RWPE1 (cell line): ENCODE measurements at places on chromosomes 3 and 15.

GRCh38 chr3:123640740-123641462 is 56.0 kb upstream of the HACD2 start:
- DNase-seq: no peak

DNA sequence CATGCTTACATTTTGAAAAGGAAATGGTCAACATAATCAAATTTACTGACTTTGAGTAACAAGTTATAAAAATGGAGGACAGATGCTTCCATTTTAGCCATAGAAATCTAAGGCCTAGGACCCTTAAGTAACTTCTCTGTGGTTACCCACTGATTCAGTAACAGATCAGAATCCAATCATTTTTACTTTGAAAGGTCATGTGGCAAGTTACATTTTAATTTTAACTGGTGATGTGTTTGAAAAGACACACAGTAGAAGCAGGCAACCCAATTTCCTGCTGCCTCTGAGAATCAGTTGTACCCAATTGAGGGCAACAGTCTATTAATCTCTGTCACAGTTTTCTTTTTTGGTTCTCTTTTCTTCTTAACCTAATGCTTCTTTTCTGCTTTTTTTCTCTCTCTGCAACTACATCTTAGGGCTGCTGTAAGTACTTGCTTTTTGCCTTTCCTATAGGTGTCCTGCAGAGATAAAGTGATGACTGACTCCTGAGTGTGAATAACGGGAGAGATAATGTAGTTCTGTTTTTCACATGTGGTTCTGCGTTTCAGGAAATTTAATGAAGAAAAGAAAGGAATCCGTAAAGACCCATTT is 3.3 kb downstream of the ZWILCH start:
- no peak for DNase-seq

GRCh38 chr3:57699591-57699990 is 6.7 kb upstream of the DENND6A start:
- DNase-seq: no peak

- no peak for DNase-seq
Observed at GRCh38 chr3:142664819-142665218, 59.0 kb upstream of the TRPC1 start.

GRCh38 chr3:59895972-59896371 is 846.1 kb upstream of the CFAP20DC start:
- no peak for DNase-seq

DNA sequence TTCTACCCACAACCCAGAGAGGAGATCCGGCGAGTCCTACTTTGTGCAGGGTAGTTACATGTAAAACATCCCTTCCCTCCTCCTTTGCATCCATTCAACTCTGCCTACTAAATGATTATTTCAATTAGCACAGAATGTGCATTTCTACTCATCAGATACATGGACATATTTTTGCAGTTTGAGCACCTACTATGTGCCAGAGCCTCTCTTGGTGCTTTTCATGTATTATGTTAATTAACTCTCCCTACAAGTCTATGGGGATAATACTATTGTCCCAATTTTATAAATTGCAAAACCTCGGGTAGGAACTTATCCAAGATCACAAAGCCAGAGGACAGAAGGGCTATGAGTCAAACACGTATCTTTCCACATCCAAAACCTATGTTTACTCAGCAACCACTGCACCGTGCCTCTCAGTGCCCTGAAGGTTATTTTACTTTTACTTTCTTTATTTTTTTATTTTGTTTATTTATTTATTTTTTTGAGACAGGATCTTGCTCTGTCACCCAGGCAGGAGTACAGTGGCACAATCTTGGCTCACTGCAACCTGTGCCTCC is 432.8 kb downstream of the MAGI1 start:
- no peak for DNase-seq

GRCh38 chr15:53296603-53297002 is 462.9 kb downstream of the WDR72 start:
- DNase-seq: no peak

DNA sequence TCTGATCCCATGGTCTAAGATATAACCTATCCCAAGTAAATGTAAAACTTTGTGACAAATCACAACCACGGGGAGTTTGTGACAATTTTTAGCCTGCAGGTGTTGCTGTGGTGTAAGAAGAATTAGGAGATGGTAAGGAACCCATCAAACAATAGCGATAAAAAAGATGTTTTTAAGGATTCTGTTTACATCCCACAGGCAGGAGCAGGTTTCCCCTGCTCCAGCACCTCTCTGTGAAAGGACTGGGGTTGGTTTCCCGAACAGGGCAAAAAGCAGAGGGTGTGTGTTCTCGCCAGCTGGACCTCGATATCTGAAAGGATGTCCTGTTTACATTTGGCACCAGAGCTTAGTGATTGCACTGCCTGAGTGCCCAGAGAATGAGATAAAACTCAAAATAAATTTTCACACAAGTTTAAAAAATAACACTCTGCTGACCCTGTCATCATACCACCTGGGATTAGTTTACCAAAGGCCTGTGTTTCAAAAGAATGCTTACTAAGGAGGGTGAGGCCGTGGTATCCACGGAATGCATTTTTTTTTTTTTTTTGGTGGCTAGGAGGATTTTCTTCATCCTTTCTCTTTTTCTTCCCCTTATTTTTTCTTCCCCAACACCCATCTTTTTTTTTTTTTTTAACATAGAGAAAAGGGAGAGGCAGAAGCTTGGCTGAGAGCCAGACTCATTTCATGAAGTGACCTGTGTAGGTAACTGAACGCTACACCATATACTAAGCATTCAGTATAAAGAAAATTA is 151.8 kb upstream of the DPH6 start:
- peak; percentile 43 for DNase-seq

GRCh38 chr3:195829897-195830254 is 18.1 kb upstream of the MUC4 start:
- DNase-seq: no peak

GRCh38 chr15:69627548-69628158 is 175.0 kb downstream of the RPLP1 start:
- no peak for DNase-seq

DNA sequence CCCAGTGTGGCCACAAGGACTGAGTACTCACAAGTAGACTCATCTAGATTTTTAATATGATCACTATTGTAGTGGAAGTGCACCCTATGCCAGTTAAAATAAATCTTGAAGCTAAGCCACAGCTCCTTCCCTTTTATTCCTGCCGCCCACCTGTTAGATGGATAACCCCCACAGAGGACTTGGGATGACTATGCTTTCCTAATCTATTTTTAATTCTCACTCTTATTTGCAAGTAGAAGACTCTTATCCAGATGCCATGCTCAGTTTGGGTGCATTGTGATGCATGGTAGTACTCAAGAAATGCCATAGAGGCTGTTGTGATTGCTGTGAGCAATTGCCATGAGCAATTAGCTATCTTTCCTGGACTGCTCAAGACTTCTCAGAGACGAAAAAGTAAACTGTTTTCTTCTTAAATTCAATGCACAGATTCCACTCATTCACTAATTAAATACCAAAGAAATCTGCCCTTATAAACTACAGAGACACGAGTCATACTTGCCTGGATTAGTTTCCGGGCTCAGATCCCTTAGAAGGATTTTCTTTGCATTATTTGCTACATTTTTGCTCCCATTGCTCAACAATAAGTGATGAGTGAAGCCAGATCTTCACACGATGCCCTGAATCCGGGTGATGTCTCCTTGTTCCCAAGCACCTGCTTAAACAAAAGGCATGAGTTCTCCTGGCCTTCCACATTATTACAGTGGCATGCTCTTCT is 472.1 kb downstream of the SOX2 start:
- peak; percentile 6 for DNase-seq

DNA sequence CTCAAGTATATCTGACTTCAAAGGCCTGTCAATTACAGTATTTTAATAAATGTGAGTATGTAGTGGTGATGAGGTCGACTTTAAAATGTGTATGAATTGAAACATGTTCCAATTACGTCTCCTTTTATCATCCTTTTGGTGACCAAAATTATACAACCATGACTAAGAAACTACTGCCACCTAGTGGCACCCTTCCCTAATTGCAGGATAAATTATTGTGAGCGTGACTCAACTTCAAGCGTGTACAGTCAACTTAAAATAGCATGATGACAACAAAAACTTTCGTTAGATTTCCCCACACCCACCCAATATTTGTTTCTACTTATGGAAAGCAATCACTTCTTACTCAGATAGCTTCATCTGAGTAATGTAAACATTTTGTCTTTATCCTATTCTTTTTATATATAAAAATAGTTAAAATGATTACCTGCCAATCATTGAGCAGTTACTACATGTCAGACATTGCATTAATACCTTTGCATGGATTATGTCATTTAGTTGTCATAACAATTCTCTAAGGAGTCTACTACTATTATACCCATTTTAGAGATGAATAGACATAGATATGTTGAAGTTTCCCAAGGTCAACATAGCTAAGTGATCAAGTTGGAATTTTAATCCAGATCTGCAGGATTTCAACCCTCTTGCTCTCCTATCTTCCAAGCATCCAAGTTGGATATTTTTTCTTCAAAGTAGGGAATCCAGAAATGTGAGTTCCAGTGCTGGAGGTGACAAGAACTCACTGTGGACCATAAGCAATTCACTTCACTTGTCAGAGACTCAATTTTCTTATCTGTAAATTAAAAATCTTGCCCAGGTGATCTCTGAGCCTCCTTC is 106.0 kb downstream of the MEX3B start:
- DNase-seq: peak; percentile 29

DNA sequence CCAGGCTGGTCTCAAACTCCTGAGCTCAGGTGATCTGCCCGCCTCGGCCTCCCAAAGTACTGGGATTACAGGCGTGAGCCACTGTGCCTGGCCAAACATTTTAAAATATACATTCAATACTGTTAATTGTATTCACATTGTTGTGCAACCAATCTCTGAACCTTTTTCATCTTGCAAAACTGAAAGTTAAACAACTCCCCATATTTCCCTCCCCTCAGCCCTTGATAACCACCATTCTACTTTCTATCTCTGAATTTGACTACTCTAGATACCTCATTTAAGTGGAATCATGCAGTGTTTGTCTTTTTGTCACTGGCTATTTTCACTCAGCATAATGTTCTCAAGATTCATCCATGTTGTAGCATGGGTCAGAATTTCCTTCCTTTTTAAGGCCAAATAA is 30.0 kb downstream of the HMCES start:
- no peak for DNase-seq

GRCh38 chr3:145094355-145094941 is 1066.5 kb downstream of the PLOD2 start:
- peak; percentile 7 for DNase-seq

DNA sequence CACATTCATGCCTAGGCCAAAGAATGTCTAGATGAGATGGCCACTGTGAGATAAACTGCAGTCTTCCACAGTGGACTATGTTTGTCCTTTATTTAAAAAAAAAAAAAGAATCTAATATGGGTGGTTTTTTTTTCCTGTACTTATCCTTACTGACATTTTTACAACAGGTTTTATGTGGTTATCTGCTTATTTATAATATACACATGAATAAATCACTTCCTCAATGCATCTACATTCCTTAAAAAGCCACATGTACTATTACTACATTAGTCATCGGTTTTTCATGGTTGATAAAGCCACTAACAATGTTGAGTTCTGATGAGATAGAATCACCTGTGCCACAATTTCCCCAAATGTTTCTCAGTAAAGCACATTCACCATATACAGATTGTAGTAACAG is 341.3 kb upstream of the THBS1 start:
- peak; percentile 53 for DNase-seq

GRCh38 chr3:183301937-183302580 is 49.0 kb downstream of the B3GNT5 start:
- DNase-seq: no peak

- DNase-seq: peak; percentile 26
Observed at GRCh38 chr15:85831415-85832113, 36.8 kb upstream of the KLHL25 start.

DNA sequence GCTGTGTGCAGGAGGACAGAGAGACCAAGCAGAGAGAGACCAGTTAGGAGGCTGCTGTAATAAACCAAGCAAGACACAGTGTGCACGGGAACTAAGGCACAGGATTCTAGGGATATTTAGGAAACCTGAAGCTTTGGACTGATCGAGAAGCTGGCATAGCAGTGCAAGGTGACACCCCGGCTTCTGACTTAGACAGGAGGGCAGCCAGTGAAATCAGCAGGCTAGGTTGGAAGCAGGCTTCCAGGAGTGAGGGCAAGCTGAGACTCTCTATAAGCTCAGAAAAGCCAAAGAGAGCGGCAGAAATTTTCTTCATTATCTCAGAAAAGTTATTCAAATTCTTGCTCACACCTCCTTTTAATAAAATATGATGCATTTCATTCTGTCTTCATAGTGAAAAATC is 104.6 kb downstream of the LIPC start:
- no peak for DNase-seq

DNA sequence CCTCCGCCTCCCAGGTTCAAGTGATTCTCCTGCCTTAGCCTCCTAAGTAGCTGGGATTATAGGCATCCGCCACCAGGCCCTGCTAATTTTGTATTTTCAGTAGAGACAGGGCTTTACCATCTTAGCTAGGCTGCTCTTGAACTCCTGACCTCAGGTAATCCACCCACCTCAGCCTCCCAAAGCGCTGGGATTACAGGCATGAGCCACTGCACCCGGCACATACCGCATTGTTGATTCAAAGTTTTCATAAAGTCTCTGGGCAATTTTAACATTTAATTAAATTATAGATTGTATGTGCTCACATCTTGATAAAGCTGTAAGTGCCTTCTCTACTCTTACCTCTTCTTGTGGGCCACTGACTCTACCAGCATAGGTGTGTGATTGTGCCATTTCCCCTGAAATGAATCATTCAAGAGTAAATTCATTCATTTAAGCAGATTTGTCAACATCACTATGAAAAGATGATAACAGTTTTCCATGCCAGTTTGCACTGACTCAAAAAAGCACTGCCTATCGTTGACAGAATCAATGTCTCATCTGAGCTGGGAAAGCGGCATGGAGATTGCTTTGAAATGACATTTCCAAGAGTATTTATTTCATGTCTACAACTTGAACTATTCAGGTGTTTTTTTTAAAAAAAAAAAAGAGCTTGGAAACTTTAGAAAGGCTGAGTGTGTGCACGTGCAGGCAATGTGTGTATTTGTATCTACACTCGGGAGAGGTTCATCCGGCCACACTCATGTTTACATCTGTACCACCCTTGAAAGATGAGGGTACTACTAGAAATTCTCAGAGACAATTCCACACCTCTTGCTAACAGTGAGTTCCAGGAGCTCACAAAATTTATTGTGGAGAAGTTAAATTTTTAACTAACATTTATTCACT is 3.5 kb downstream of the BCL2A1 start:
- no peak for DNase-seq

- DNase-seq: no peak
Observed at GRCh38 chr3:141498598-141499223, 11.9 kb downstream of the RASA2 start.

- no peak for DNase-seq
Observed at GRCh38 chr3:133713347-133713746, 32.8 kb upstream of the TF start.
